Activated CD4-positive, alpha-beta T cell treated with anti-CD3 and anti-CD28 coated beads, Interleukin-2, amount 10 ng/mL, durations not matched to agents 24 days and 14 days (primary cell): ENCODE measurements at places on chromosomes 13 and 19. TPM values are rescaled to one million over a fixed set of nuclear protein-coding genes. Genes with fewer than 3 reads are reported as not detected.

DNA sequence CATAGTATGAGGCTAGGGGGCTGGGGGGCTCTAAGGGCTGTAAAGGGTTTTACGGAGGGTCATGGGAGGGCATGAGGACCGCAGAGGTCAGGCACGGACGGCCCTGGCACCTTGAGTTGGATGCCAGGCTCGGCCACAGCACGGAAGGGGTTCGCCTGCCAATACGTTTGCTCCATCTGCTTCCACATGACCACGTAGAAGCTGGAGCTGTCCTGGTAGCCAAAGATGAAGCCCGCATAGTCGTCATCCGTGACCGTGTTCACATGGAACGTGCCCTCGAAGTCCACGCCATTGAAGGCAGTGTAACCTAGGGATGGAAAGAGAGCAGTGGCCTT is 6.4 kb downstream of the COMP start:
- no peak for DNase-seq

Gene ZNF567
- total RNA-seq = 8.2 and 8.3 TPM in 2 replicates

GRCh38 chr13:20408181-20408580 is 117.5 kb downstream of the CRYL1 start:
- no peak for DNase-seq

Gene GARIN5A
- total RNA-seq = 0.21 and 0.68 TPM in 2 replicates

Gene CD33
- 6.5 and 8.7 TPM in 2 replicates for total RNA-seq

DNA sequence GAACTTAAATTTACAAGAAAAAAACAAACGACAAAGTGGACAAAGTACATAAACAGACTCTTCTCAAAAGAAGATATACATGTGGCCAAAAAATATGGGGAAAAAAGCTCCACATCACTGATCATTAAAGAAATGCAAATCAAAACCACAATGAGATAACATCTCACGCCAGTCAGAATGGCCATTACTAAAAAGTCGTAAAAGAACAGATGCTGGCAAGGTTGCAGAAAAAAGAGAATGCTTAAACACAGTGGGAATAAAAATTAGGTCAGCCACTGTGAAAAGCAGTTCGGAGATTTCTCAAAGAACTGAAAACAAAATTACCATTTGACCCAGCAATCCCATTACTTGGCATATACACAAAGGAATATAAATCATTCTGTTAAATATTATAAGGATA is 132.7 kb downstream of the UGGT2 start:
- peak; percentile 0 for DNase-seq

Gene MYBPC2
- 0.12 and 0.26 TPM in 2 replicates for total RNA-seq

- no peak for DNase-seq
Observed at GRCh38 chr19:5397804-5398692, 57.2 kb upstream of the ZNRF4 start.

DNA sequence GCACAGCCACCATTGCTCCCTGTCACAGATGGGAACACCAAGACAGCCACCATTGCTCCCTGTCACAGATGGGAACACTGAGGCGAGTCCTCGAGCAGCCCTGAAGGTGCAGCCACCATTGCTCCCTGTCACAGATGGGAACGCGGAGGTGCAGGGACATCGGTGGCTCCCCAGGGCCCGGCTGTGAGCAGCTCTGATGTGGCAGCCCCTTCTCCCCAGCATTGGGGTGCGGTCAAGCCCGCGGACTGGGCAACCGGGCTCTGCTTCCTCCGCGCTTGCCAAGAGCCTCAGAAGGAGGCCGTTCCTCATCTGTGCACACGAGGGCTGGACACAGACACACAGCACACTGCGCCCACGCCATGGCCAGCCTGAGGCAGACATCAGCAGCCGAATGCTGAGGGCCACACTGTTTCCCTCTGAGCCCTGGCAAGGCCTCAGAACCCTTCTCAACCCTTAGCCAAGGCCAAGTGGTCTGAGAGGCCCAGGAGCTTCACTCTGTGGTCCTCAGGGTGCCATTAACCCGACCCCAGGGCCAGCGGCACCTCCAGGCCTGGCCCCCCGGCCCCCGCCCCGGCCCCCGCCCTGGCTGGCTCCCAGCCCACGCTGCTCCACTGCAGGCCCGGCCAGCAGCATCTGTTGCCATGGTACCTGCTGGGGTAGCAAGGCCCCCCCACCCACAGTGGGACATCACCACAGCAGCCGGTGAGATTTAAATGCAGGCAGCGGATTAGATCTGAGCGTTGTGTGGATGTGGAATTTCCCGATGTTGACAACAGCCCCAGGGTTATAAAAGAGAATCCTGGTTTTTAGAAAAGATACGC is 18.4 kb downstream of the C2CD4C start:
- no peak for DNase-seq

DNA sequence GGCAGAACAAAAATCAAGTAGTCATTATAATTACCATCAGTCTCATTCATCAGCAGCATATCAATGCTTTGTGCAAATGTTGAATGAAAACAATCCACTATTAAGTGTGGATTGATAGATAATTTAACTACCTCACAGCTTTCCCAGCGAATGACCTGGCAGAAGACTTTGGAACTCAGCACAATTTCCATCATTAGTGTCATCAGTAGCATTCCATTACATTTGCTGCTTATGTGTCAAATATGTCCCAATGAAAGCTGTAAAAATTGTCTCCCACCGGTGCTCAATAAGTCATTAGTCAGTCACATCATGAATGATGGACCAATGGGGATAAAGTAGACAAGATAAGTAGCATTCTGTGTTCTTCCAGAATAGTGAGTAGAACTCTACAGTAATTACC is 1513.5 kb upstream of the PRR20A start:
- DNase-seq = no peak

- DNase-seq = peak; percentile 71
Observed at GRCh38 chr19:38527466-38528136, 90.2 kb downstream of the MAP4K1 start.

DNA sequence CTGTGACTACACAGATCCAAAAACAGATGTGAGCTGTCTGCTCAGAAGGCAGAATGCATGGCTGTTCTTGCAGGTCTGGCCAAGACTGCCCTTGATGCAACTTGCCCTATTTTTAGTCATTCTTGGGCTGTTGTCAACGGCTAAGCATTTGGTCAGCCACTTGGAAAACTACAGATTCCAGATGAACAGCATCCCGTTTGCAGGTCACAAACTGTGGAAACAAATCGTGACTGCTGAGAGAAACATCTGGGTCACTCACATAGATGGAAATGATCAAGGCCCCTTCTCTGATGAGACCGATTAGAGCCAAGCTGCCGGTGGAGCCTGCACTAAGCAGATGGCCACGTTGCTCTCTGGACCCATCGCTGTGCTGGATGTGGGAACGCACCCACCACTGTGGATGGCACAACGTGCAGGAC is 15.4 kb upstream of the METTL21C start:
- DNase-seq = no peak
